Activated CD4-positive, CD25-positive, alpha-beta regulatory T cell treated with anti-CD3 and anti-CD28 coated beads, Interleukin-2, amount 50 U/mL, for 24 hours (primary cell): ENCODE measurements at places on chromosomes 1 and 21.

GRCh38 chr1:155553349-155553748 is 9.3 kb downstream of the ASH1L start:
- no peak for ATAC-seq

GRCh38 chr1:119735217-119735616 is 23.5 kb downstream of the PHGDH start:
- no peak for ATAC-seq

DNA sequence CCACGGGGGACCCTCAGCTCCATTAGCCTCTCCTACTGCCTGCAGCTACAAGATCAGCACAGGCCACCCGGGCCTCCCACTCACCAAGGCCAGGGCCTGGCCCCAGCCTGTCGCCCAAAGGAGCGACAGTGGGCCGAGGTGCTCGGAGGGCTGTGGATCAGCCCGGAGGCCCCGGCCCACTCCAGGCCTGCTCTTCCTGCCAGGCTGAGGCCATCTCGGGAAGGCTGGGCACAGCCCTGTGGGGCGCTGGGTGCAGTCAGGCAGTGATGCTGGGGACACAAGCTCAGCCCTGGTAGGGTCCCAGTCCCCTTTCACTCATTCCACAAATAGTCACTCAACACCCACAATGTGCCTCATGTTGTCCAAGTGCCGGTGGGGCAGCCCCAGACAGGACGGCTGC is 58.8 kb downstream of the CASZ1 start:
- no peak for ATAC-seq

DNA sequence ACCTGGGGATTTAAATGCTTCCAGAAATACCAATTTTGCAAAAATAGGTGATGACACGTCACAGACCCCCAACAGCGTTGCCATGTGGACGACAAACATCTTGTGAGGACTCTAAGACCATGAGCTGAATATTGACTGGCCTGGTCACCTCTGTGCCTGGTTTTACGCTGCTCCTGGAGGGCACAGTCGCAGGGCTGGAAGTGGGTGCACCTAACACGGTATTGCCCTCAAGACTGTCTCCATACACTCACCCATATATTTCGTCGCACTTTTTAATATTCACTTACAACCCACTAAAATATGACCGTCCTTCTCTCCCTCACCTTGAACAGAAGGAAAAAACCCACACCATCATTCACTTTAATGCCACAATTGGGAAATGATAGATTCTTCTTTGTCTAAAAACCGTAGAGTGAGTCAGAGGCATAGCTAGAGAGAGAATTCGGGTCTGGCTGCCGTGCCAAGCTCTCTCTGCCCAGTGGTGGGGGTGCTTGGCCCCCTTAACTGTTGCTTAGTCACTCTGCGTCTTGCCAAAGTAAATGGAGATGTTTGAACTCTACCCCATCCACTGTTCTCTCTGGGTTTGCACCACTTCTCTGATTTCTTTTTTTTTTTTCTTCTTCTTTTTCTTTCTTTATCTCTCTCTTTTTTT is 40.8 kb upstream of the UTS2 start:
- ATAC-seq: no peak

DNA sequence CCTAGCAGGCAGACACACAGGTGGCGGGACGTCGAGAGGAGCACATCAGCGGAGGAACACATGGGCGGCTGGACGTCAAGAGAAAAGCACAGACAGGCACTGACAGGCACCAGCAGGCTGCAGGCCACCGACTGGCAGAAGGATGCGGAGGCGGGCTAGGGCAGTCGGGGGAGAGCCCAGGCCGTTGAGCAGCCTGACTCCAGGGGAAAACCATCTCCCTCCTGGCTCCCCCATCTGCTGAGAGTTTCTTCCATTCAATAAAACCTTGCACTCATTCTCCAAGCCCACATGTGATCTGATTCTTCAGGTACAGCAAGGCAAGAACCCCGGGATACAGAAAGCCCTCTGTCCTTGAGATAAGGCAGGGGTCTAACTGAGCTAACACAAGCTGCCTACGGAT is 25.5 kb downstream of the B3GALT5 start:
- no peak for ATAC-seq

DNA sequence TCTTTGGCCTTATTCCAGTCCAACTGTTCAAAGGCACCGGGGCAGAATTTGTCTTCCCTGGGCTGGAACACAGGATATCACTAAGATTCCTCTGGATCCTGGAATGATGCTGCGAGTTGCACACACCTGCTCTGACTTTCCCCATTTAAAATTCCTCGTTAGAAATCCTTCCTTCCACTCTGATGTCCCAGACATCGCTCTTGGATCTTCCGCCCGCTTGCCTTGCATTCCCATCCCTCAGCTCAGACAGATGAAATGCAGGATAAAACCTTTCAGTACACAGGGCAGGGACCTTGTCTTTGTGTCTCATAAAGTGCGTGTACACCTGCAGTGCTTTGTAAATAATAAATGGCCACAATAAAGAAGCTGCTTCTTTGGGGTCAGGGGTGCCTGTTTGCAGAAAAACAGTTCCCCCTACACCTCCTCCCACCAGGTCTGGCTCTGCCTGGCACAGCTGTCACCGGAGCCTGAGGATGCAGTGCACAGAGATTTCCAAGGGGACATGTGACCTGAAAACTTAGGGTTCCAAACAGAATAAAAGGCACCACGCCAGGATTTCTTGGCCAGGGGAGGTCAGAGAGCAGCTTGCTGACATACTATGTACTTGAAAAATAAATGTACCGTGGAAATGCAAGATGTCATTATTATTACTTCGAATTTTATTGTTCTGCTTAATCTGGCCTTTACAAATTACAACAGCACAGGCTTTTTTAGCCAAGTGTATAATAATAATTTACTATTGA is 62.9 kb upstream of the SYT6 start:
- no peak for ATAC-seq

- ATAC-seq: no peak
These were observed 81.4 kb downstream of the ASTN1 start for GRCh38 chr1:177082855-177083693.

DNA sequence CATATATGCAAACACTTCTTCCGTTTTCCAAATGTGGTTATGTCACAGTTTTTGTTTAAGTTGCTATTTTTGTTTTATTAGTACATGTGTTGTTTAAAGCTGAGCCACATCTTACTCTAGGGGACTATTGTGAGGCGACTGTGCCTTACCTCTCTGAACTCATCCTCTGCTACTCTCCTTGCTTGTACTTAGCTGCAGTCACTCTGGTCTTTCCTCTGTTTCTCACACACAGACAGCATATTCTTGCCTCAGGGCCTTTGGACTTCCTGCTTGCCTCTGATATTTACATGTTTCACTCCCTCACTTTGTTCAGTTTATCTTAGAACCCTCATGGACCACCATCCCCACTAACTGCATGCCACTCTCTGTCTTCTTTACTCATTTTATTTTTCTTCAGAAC is 101.1 kb downstream of the MACF1 start:
- ATAC-seq: no peak

DNA sequence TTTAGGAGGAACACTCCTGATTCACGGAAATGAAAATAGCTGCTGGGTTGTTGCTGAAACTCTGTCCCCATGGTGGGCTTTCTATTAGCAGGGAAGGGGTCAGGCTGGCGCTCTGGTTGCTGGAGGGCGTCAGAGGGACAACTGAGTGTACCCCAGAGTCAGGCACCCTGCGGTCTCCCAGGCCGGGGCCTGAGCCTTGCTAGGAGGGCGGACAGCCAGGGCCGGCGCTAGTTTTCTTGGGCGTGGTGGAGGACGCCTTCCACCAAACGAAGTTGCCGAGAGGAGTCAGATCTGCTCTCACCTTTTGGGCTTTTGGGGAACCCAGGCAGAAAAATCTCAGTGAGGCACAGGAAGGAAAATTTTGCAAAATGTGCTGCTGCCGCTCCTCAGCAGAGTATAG is 54.8 kb downstream of the NGF start:
- ATAC-seq: no peak

DNA sequence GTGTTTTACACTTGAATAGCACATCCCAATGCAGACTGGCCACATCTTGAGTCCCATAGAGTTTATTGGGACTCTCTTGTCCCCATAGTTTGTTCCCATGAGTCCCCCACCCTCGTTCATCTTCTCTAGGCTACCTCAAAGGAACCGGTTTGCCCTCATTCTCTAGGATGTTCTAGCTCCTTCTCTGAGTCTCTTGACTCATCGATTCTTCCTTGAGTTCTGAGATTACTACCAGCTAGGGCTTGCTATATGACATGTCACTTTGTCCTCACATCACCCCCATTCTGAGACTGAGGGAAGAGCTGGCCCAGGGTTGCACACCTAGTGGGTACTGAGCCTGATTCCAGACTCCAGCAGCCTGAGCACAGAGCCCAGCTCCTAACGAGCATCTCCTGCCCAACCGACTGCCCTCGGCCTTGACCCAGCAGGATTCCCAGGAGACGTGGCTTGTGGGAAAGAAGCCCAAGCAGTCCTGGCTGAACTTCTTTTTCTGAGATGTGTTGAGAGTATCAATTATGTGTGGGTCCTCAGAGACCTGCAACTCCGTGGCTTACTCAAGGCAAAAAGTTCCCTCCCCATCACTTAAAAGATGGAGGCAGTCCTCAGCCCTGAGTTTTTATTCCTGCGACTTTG is 42.0 kb downstream of the TMEM51 start:
- ATAC-seq: no peak

- ATAC-seq: no peak
These were observed 49.5 kb upstream of the ACOT11 start for GRCh38 chr1:54498383-54499096.

- ATAC-seq: no peak
These were observed 74.0 kb upstream of the LRRC53 start for GRCh38 chr1:74586253-74586897.

DNA sequence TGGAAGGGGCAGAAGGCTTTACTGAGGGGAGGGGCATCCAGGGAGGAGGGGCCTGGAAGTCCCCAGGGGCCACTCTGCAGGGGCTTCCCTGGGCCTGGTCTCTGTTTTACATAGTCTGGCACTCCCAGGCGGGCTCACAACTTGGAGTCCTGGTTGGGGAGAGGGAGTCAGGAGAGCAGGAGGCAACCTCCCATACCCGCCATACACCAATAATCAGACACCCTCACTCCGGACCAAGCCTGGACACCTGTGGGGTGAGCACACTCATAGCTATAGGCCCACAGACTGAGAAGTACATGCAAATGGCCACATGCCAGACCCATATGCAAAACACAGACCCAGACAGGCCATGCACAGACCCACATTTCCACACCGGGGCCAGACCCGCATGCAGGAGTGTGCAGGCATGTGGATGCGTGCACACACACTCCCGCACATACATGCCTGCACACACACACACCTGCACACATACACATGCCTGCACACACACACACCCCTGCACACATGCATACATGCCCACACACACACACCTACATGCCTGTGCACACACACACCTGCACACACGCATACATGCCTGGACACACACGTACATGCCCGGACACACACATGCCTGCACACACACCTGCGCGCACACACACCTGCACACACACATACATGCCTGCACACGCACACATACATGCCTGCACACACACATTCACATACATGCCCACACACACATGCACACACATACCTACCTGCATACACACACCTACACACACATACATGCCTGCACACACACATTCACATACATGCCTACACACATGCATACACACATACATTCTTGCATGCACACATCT is 89.5 kb upstream of the RUNX3 start:
- no peak for ATAC-seq

DNA sequence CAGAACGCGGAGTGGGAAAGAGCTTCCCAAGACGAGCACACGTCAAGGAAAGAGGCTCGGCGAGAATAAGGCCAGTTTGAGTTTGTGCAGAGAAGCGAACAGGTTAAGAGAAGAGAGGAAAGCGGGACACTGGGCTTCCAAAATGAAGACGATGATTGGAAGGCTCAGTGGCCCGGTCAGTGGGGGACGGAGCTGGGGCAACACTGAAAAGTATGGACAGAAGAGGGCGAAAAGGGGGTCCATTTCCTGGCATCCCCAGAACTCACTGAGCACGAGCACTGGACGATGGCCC is 258 bp downstream of the CCT3 start:
- no peak for ATAC-seq
